ENCODE measurements at places on chromosomes 16 and 17. TPM values are rescaled to one million over a fixed set of nuclear protein-coding genes. Genes with fewer than 3 reads are reported as not detected.

HBA2 gene
- 6.1 TPM for total RNA-seq

EVPLL gene
- not detected for total RNA-seq

USB1 gene
- total RNA-seq = 106 TPM

ODAD4 gene
- total RNA-seq = 1.8 TPM

KRT31 gene
- not detected for total RNA-seq

CDK12 gene
- total RNA-seq = 43.5 TPM

CDR2L gene
- 7.6 TPM for total RNA-seq

TBC1D3H gene
- total RNA-seq = not detected

SLC5A11 gene
- total RNA-seq = not detected

EVPL gene
- total RNA-seq = 0.21 TPM

HBQ1 gene
- 1.2 TPM for total RNA-seq

ZDHHC1 gene
- total RNA-seq = 5.3 TPM

SHMT1 gene
- total RNA-seq = 54.0 TPM

CCDC78 gene
- 1.4 TPM for total RNA-seq

DNA sequence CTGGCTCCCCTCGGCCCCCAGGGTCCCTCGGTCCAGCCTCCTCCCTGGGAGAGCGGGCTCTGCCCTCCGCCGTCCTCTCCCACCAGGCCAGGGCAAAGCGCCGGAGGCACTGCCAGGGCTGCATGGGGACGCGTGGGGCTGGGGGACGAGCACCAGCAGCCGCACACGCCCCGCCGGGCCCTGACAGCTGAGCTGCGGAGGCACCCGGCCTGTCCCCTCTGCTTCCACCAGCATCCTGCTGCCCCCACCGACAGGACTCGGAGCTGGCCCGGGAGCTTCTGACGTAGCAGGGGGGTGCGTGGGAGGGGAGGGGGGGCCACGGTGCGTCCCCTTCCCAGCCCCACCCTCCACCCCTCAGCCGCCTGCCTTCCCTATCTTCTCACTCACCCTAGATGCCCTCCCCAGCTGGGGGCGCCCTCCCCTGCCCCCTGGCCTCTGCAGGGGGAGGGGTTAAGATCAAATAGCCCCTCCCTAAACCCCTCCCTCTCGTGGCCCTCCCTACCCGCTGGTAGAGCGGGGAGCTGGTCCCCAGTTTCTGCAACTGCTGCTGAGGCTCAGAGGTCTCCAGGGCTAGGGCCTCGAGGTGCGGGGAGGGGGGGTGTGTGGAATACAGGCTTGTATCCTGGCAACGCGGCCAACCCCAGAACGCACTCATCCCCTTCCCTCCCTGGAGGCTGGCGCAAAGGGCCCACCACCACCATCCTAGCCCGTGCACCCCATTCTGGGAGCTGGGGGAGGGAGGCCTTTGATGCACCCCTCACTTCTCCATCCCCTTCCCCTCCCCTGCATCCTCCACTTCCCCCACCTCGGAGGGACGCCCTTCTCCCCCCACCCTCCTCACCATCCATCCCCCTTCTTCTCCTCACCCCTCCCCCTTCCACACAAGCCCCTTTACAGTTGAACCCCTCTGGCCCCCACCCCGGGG, 1.0 kb downstream of the SRCIN1 start:
- no peaks in the 10 kb centered on the region for H3K36me3 ChIP-seq
- H3K4me3 ChIP-seq = peak overlapping the region; percentile 49
- peaks cover 21% of the 10 kb centered on the region for H3K4me1 ChIP-seq
- H3K27ac ChIP-seq = no peak overlapping the region

GRCh38 chr16:87042551-87043230, 274.5 kb downstream of the C16orf95 start:
- no peak overlapping the region for H3K4me3 ChIP-seq
- no peaks in the 10 kb centered on the region for H3K4me1 ChIP-seq
- H3K27ac ChIP-seq = no peak overlapping the region
- H3K36me3 ChIP-seq = no peaks in the 10 kb centered on the region
- no peak for DNase-seq
- no peaks in the 10 kb centered on the region for H3K27me3 ChIP-seq

GRCh38 chr16:48555155-48555554, 54.8 kb downstream of the N4BP1 start:
- peaks cover 5% of the 10 kb centered on the region for H3K36me3 ChIP-seq
- no peak for DNase-seq
- no peak overlapping the region for H3K4me3 ChIP-seq
- H3K4me1 ChIP-seq = peaks cover 4% of the 10 kb centered on the region

GRCh38 chr17:82645516-82645915, 2.7 kb downstream of the WDR45B start:
- H3K4me3 ChIP-seq = no peak overlapping the region
- no peak for DNase-seq
- peaks cover 5% of the 10 kb centered on the region for H3K4me1 ChIP-seq
- H3K27me3 ChIP-seq = no peaks in the 10 kb centered on the region
- peaks cover 36% of the 10 kb centered on the region for H3K36me3 ChIP-seq
- H3K27ac ChIP-seq = no peak overlapping the region

- no peak overlapping the region for H3K4me3 ChIP-seq
- H3K27ac ChIP-seq = no peak overlapping the region
- no peak for DNase-seq
- H3K36me3 ChIP-seq = peaks cover 21% of the 10 kb centered on the region
These were observed 27.6 kb upstream of the KPNB1 start for GRCh38 chr17:47622180-47622549.

- H3K27me3 ChIP-seq = no peaks in the 10 kb centered on the region
- no peak for DNase-seq
- H3K4me1 ChIP-seq = no peaks in the 10 kb centered on the region
- H3K4me3 ChIP-seq = no peak overlapping the region
- no peak overlapping the region for H3K27ac ChIP-seq
These were observed 7.9 kb downstream of the PLD6 start for GRCh38 chr17:17198281-17198680.

DNA sequence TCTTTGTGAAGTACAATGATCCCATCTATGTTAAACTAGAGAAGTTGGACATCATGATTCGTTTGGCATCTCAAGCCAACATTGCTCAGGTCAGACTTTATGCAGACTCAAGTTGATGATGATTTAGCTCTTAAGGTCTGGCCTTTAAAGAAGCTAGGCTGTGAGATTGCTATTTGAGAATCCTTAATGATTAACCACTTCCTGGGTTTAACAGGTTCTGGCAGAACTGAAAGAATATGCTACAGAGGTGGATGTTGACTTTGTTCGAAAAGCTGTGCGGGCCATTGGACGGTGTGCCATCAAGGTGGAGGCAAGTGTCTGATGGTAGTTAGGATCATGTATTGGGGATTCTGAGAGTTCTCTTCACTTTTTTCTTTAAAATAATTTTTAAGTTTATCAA, 40.3 kb downstream of the AP2B1 start:
- no peak for DNase-seq
- no peaks in the 10 kb centered on the region for H3K4me1 ChIP-seq
- no peak overlapping the region for H3K27ac ChIP-seq
- H3K4me3 ChIP-seq = no peak overlapping the region
- peaks cover 9% of the 10 kb centered on the region for H3K36me3 ChIP-seq

DNA sequence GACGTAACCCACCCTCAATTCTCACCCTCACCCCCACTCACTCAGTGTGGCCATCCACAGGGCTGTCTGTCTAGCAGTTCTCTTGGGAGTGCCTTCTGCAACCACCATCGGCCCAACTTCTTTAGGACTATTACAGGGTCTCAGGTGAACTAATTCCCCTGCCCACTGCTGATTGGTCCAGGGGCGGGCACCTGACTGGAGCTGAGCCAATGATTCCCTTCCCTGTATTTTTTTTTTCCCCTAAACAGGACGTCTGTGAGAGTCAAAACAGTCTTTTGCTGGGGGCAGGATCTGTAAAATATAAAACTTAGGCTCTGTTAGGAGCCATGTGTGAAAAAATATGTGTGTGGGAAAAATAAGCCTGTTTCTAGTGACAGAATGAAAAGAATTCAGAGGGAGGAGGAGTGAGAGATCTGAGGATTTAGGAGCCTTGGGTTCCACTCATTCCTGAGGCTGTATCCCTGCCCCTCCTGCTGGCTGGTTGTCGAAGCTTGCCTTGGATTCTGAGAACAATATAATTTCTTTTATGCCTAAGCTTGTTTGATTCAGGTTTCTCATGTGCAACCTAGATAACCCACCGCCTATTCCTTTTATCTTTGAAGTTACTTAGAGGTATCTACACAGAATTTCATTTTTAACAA, 115.0 kb downstream of the SPACA3 start:
- H3K27me3 ChIP-seq = no peaks in the 10 kb centered on the region
- H3K4me1 ChIP-seq = no peaks in the 10 kb centered on the region
- no peak overlapping the region for H3K27ac ChIP-seq
- DNase-seq = no peak

DNA sequence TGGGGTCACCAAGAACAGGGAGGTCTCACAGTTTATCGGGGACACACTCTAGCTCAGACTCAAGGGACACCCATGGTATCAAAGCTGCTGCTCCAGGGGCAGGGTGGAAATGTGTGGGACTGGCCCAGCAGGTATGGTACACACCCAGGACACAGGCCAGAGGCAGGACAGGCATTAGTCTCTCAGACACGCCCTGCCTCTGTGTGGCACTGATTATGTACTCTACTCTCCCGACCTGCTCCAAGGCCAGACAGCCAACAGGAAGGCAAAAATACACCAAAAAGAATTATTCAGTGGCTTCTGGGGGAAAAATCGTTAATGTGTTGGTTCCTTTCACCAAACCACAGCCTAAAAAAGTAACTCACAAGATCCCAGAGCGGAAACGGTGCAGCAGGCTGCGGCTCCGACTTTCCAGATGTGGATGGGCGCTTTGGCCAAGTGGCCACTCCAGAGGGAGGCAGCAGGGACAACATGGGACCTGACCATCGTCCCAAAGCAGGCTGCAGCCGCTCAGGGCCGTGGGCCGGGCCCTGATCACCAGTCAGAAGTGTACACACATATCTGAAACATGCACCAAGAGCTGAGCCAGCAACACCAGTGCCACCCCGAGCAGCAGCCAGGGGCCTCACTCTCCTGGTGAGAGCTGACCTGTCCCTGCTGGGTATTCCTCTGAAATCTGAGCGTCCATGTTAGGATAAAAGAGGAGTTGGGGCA, 1.0 kb upstream of the SIRT7 start:
- DNase-seq = no peak
- peaks cover 36% of the 10 kb centered on the region for H3K36me3 ChIP-seq
- no peaks in the 10 kb centered on the region for H3K27me3 ChIP-seq

- no peak for DNase-seq
- no peaks in the 10 kb centered on the region for H3K4me1 ChIP-seq
- no peaks in the 10 kb centered on the region for H3K36me3 ChIP-seq
- no peaks in the 10 kb centered on the region for H3K27me3 ChIP-seq
- H3K4me3 ChIP-seq = no peak overlapping the region
These were observed 113.0 kb downstream of the MYO1D start for GRCh38 chr17:32763855-32764439.

DNA sequence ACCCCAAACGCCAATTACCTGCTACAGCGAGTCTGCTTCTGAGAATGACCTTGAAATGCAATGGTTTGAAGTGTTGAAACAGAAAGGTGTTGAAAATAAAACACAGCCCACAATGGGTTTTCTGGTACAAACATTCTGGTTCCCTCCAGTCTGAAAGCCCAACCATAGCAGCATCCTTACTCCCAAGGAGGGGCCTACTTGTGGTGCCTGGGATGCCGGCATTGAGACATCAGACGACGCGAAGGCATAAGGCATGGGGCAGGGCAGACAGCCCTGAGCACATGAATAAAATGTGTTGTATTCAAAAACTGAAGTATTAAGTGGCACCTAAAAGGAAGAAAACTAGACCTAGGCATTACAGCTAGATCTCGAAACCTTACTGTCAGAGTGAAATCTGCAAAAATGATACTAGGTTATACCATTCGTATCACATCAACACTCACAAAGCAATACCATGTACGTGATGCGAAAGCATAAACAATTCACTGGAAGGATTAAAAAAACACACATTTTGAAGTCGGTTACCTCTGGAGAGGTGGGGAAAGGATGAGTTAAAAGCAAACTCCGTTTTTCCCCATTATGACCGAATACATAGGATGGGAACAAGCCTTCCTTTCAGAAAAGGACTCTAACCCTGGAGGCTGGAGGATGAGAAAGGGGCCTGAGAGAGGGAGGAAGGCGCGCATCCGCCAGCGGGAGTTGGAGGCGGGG, 702 bp downstream of the NUDT21 start:
- no peak for DNase-seq
- H3K27me3 ChIP-seq = no peaks in the 10 kb centered on the region
- peak overlapping the region; percentile 90 for H3K27ac ChIP-seq
- H3K4me1 ChIP-seq = peaks cover 38% of the 10 kb centered on the region
- H3K4me3 ChIP-seq = peak overlapping the region; percentile 81

DNA sequence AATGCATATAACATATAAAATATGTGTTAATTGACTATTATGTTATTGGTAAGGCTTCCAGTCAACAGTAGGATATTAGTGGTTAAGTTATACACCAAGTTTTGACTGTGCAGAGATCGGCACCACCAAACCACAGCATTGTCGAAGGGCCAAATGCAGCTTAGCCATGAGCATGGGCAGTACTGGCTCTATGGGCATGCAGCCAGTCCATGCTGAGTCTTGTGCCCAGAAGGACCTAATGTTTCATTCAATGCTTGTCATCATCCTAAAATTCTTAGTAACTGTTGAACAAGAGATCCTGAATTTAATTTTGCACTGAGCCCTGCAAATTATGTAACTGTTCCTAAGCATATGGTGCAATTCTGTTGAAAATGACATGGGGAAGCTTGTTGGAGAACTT, 233.4 kb upstream of the HS3ST3A1 start:
- H3K36me3 ChIP-seq = no peaks in the 10 kb centered on the region
- H3K27me3 ChIP-seq = no peaks in the 10 kb centered on the region
- no peak for DNase-seq
- no peak overlapping the region for H3K27ac ChIP-seq

DNA sequence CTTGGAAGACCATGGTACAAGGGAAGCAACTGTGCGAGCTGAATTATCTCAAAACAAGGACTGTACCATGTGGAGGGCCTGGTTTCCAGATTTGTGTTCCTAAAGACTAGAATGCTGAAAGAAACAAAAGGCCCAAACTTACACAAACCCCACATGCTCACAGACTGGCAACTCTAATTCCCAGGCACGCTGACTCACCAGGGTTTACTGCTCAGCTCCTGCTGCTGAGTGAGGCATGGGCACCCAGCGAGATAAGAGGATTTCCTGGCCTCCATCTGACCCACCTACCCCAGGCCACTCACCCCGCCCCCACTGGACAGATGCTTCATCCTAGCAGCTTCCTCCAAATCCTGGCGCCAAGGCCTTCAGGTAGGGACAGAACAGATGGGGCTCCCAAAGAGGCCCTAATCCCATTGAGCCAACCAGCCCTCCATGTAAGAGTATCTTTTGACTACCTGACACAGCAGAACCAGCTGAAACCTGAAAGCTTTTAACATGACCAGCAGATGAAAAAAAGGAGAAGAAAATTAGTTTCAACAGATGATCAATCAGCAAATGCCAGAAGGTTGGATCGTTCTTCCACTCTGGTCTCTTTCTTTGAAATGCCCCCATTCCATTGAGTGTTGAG, 33.9 kb downstream of the DCUN1D3 start:
- peak overlapping the region; percentile 59 for H3K27ac ChIP-seq
- no peaks in the 10 kb centered on the region for H3K27me3 ChIP-seq
- no peak overlapping the region for H3K4me3 ChIP-seq
- peaks cover 13% of the 10 kb centered on the region for H3K4me1 ChIP-seq
- peak; percentile 80 for DNase-seq

- peak overlapping the region; percentile 70 for H3K27ac ChIP-seq
- no peaks in the 10 kb centered on the region for H3K27me3 ChIP-seq
- H3K36me3 ChIP-seq = peaks cover 31% of the 10 kb centered on the region
- peaks cover 4% of the 10 kb centered on the region for H3K4me1 ChIP-seq
These were observed 10.3 kb downstream of the ZNF771 start for GRCh38 chr16:30417529-30418349.

GRCh38 chr17:47295874-47296255, 27.9 kb upstream of the EFCAB13 start:
- no peaks in the 10 kb centered on the region for H3K27me3 ChIP-seq
- no peak overlapping the region for H3K27ac ChIP-seq
- no peak overlapping the region for H3K4me3 ChIP-seq
- DNase-seq = no peak
- no peaks in the 10 kb centered on the region for H3K36me3 ChIP-seq

Measured in A673 (cell line).